ENCODE measurements at places on chromosomes 12 and 14.

DNA sequence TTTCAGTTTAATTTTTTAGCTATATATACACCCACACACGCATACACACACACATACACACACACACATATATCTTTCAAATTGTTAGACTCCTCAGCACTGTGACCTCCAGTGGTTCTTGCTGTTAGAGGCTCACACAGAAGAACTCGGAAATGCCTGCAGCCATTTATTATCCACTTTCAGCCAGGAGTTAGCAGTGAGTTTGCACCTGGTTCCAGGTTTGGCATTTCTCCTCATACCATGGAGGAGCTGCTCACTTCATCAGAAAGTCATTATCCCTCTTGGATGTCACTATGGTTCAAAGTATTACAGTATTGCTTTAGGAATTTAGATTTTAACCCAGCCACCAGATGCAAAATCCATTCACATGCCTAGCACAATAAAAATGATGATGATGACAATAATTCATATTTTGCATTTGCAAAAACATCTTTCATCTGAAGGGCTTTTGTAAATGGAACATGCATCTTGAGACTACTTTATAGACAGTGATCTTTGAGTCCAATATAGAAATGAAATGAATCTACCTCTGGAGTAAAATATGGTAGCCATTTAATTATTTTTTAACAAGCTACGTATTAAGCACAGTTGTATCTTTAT, 42.3 kb downstream of the NPAS3 start:
- DNase-seq, result no peak

- DNase-seq, result no peak
Observed at GRCh38 chr14:51118993-51119392, 24.1 kb upstream of the TRIM9 start.

- no peak for DNase-seq
Observed at GRCh38 chr14:104588066-104588857, 8.7 kb downstream of the C14orf180 start.

DNA sequence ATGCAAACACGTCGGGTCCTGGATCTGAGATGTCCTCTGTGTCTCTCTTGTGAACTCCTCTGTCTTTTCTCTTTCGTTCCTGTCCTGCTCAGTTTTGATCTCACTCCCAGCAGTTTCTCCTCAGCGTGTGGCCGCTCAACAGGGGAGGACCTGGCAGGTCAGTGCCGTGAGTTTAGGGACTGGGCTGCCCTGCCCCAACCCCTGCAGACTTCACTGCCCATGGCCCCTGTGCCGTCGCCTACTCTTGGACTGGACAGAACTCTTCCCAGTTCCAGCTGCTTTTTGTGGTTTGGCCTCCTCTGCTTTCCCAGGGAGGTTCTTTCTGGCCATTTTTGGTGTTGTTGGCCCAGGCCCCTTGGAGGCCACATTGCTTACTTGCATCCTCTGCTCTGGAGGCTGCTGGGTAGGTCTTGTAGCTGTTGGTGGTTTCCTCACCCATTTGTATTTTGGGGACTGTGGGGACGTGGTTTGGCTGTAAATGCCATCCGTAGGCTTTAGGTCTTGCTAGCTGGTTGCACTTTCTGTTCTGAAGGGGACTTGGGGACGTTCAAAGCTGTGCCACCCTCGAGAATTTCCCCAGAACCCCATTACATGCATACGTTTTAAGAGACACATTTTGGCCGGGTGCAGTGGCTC, 20.0 kb upstream of the DNAH10 start:
- DNase-seq, result no peak

GRCh38 chr14:34470319-34470718, 8.3 kb upstream of the SPTSSA start:
- DNase-seq, result no peak
